ENCODE measurements at places on chromosomes 12 and 14. TPM values are rescaled to one million over a fixed set of nuclear protein-coding genes. Genes with fewer than 3 reads are reported as not detected.

IAPP gene
- total RNA-seq, result under 0.01 TPM

CHD8 gene
- 68.4 TPM for total RNA-seq

RBP5 gene
- 0.25 TPM for total RNA-seq

CLEC2D gene
- 9.1 TPM for total RNA-seq

GALNT16 gene
- 8.1 TPM for total RNA-seq

PDE6H gene
- 0.49 TPM for total RNA-seq

PIK3C2G gene
- total RNA-seq, result 0.74 TPM

ANKS1B gene
- total RNA-seq, result 242 TPM

FOXG1 gene
- 54.8 TPM for total RNA-seq

PLEKHG7 gene
- total RNA-seq, result not detected

GLIPR1L1 gene
- total RNA-seq, result not detected

NFKBIA gene
- 22.4 TPM for total RNA-seq

RTL1 gene
- not detected for total RNA-seq

TAS2R14 gene
- total RNA-seq, result 9.8 TPM

SMIM41 gene
- total RNA-seq, result not detected

DCP1B gene
- total RNA-seq, result 6.9 TPM

CIDEB gene
- total RNA-seq, result 3.0 TPM

ALDH2 gene
- 11.1 TPM for total RNA-seq

LRRC10 gene
- not detected for total RNA-seq

LRRIQ1 gene
- total RNA-seq, result 5.9 TPM

PACS2 gene
- total RNA-seq, result 67.9 TPM

C12orf43 gene
- 12.0 TPM for total RNA-seq

CIROP gene
- total RNA-seq, result not detected

GDF3 gene
- total RNA-seq, result not detected

RPS6KA5 gene
- total RNA-seq, result 10.3 TPM

ACAD10 gene
- 19.7 TPM for total RNA-seq

KRT73 gene
- total RNA-seq, result not detected

VRK1 gene
- 33.4 TPM for total RNA-seq

IGFBP6 gene
- total RNA-seq, result 6.4 TPM
